Substantia nigra (tissue), 51 donors: ENCODE measurements at places on chromosomes 7 and 10.

DNA sequence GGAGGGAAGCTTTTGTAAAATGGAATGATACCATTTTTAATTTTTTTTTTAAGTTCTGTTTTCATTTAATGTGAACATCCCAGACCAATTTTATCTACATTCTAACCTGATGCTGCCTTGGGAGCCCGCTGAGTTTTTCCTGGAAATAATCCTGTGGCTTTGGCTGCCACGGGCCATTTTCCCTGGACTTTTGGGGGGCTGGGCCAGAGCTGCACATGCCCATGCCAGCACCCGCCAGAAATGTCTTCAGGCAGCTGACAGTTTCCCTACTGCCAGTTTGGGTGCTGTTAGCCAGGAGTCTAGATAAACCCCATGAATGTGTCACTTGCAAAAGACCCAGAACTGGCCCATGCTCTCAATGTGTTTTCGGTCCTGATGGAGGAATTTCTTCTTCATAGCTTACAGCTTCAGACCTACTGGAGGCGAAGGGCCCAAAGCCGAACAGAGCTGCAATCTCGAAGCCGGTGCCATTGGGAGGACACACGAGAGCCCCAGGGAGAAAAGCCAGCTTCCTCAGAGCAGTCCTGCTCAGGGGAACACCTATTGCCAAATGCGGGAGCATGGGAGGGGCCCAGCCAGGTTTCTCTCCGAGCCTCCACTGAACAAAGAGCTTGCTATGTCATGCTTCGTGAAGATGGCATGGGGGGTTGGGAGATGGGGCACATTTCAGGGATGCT is 444.2 kb upstream of the MKI67 start:
- no peak for DNase-seq

- DNase-seq, result no peak
Observed at GRCh38 chr10:126014309-126014708, 117.9 kb downstream of the FANK1 start.

DNA sequence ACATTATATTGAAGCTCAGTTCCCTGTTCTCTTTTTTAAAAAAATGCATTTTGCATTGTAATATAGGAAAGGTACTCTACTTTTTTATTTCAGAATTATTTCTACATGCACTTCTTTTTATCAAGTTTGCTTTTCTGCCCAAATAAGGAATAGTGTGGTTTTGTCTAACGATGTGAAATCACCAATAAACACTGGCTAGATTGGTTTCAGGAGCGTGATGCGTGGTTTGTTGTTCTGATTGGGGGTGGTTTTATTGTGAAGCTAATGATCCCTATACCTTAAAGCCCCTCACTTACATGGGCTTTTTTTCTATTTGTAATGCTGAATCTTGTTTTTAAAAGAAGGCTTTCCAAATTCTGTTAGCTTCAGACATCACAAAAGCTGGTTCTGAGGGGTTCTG is 17.6 kb downstream of the ENTPD7 start:
- no peak for DNase-seq

DNA sequence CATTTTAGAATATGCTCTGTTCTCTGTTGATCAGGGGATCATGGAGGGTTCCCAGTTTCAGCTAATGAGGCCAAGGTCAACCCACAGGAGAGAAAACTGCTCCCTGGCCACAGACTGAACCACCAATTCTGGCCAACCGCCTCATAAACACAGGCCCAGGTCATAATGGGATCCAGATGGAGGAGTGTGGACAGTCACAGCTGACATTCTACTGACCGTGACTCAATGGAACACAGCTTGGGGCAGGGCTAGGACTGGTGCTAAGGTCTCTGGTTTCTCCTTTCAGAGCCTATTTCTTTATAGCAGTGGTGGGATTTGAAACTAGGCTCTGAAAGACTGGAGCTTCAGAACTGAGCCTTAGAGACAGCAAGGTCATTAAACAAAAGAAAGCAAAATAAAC is 68.3 kb downstream of the HIPK2 start:
- DNase-seq, result no peak

GRCh38 chr10:21264271-21264670 is 261.2 kb downstream of the SKIDA1 start:
- DNase-seq, result no peak

DNA sequence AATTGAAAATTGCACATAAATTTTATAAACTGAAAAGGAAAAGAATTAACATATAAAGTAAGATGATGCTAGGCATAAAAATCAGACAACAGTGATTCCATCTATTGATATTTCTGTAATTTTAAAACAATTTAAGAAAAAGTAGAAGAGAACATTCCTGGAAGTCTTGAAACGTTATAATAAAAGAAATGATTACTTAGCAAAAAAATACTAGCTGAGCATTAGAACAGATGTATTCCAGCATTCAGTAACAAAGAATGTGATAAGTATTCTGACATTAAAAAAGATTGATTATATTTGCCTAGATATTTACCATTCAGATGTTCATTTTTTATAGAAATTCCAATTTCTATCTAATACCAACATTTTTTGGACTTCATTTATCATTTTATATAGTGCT is 120.1 kb upstream of the PPP1R9A start:
- DNase-seq, result no peak

DNA sequence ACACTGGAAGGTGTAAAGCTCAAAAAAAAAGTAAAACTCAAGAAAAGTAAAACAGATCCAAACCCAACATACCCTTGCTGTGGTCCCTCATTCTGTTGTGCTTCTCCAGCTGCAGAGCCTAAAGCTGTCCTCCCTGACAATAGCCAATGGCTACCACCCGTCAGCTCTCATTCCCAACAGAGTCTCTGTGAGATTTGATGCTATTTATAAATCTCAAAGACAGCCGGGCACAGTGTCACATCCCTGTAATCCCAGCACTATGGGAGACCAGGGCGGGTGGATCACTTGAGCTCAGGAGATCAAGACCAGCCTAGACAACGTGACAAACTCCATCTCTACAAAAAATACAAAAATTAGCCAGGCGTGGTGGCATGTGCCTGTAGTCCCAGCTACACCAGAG is 116.0 kb downstream of the KMT2E start:
- DNase-seq, result no peak

DNA sequence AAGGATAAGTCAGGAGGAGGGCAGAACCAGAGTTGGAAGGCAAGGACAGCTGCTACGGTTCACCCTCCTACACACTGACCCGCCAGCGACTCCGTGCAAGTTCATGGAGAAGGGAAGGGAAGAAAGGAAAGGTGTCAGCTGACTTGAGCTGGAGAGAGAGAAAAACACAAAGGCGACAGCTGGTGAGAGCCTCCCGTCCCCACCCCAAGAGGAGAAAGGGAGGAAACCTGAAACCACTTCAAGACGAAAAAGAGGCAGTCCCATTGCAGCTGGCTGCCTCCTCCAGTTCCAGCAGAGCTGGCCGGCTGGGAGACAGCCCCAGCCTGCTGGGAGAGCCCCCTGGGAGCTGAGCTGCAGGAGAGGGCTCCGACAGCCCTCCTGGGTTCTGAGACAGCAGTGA is 75.2 kb downstream of the PARD3 start:
- DNase-seq, result no peak

- no peak for DNase-seq
Observed at GRCh38 chr7:122487131-122487530, 182.6 kb upstream of the FEZF1 start.

DNA sequence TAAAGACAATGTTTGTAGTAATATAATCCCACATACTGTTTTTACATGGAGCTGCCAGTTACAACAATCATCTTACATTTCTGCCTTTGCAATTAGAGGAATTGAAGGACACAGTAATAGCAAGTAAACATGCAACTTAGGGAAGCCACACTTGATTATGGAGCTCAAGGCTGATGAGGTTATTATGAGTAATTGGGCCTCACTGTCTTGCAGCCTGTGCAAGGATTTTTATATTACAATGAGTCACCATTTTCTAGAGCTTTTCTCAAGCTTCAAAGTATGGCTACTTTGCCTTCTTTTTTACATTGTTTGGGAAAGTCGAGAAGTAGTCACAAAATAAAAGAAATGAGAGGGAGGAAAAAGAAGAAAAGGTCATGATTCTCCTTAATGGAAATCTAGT is 226.4 kb downstream of the KIAA1217 start:
- DNase-seq, result no peak

DNA sequence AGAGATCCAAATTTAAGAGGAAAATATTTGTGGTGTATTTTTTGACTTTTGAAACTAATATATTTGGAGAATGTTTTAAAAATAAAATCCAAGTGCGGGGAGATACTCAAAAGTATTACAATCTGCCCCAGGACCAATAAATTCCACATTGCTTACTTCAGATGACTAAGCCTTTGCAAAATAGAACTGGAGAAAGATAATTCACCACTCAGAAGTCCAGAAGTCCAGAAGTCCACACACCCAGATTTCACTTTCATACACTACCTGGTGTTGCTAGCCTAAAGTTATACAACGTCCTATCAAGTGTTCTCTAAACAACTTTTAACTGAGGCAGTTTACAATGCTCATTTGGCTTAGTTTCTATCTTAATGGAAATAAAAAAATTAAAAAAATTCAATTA is 487.0 kb upstream of the SEMA3D start:
- DNase-seq, result no peak

- no peak for DNase-seq
Observed at GRCh38 chr7:39733881-39734632, 110.7 kb downstream of the RALA start.

GRCh38 chr10:128528167-128528566 is 401.9 kb upstream of the MKI67 start:
- DNase-seq, result no peak

- DNase-seq, result no peak
Observed at GRCh38 chr10:21527598-21528235, 2.2 kb upstream of the SKIDA1 start.

GRCh38 chr10:3959370-3960325 is 174.6 kb upstream of the KLF6 start:
- DNase-seq, result no peak
